ENCODE measurements at places on chromosomes 1 and 21. TPM values are rescaled to one million over a fixed set of nuclear protein-coding genes. Genes with fewer than 3 reads are reported as not detected.

The MMP23B gene
- 14.9 TPM for polyA plus RNA-seq

The TSACC gene
- polyA plus RNA-seq, result 1.2 TPM

The CCDC28B gene
- 21.3 TPM for polyA plus RNA-seq

The FMO2 gene
- 1.1 TPM for polyA plus RNA-seq

- DNase-seq, result peak; percentile 15
Measured at GRCh38 chr1:113905435-113905861, 322 bp downstream of the DCLRE1B start.

GRCh38 chr1:22204057-22204840 is 61.4 kb upstream of the WNT4 start:
- no peak for DNase-seq

- DNase-seq, result no peak
Measured at GRCh38 chr1:162139211-162139610, 69.7 kb downstream of the NOS1AP start.

DNA sequence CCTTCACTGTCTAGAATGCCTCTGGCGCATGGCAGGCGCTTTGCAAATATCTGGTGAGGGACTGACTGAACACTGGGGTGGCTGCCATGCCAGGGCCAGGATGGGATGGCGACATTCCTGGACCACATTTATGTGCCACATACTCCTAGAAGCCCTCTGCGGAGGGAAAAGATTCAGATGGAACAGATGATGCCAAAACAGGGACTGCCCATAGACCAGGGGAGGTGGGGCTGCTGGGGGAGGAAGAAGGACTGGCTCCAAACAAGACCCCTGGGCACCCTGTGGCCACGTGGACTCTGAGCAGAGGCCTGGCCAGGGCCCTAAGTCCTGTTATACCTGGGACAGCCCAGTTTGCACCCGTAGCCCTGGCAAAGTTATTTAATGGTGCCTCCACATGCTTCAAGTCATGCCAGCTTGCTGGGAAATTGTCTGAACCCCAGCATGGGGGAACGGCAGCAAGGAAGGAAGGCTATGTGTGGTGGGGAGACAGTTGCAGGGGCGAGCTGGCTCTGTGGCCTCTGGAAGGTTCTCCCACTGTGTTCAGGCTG is 44.1 kb downstream of the UMODL1 start:
- DNase-seq, result no peak

- DNase-seq, result no peak
Measured at GRCh38 chr1:150545486-150546032, 3.6 kb upstream of the ADAMTSL4 start.

DNA sequence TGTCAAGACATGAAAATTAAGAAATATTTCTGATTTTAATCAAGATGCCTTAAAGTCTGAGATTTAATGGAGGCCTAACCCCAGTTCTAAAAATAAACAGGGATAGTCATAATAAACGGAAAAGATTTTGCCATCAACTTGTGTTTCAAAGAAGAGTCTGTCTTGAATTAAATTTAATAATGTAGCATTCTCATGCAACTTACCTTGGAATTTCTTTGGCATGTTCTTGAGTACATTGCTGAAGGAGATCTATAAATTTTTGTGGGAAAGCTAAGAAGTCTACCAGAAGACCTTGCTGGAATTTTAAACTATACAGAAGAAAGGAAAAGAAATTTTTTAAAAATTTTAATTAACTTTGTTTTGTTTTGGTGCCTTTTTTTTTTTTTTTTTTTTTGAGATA is 10.6 kb downstream of the SASS6 start:
- no peak for DNase-seq

- no peak for DNase-seq
Measured at GRCh38 chr1:174818014-174818616, 181.6 kb upstream of the CACYBP start.

DNA sequence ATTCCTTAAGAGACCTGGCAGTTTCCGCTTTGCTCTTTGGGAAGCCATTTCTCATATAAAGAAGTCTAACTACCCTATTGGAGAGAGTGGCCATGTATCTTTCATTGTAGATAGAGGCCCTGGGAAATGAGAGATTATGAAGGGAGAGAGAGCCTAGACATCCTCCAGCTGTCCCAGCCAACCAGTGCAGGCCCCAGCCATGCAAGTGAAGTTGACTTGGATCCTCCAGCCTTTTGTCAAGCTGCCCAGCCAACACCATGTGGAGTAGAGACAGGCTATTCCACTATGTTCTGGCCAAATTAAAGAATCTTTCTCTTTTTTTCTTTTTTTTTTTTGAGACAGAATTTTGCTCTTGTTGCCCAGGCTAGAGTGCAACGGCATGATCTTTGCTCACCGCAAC is 7.1 kb upstream of the ANP32E start:
- no peak for DNase-seq
